ENCODE measurements at places on chromosomes 5 and 9. TPM values are rescaled to one million over a fixed set of nuclear protein-coding genes. Genes with fewer than 3 reads are reported as not detected.

Gene PLAC8L1
- 0.36 TPM for total RNA-seq

Gene WDR38
- total RNA-seq = not detected

Gene PCDHGA9
- total RNA-seq = 0.07 TPM

Gene GDF9
- 0.64 TPM for total RNA-seq

Gene TAF11L10
- total RNA-seq = not detected

Gene SLC25A2
- not detected for total RNA-seq

Gene PCDHB8
- total RNA-seq = not detected

Gene NCS1
- total RNA-seq = 22.4 TPM

Gene NUDT12
- 4.0 TPM for total RNA-seq

Gene PCDHB9
- total RNA-seq = not detected

Gene TMED9
- 110 TPM for total RNA-seq

Gene TMOD1
- 1.4 TPM for total RNA-seq

Gene NIM1K
- 0.54 TPM for total RNA-seq

Gene SLC1A1
- not detected for total RNA-seq

Gene SMIM33
- total RNA-seq = 0.37 TPM

Gene NR2F1
- not detected for total RNA-seq

Gene GGTA1
- not detected for total RNA-seq

Gene HMCN2
- not detected for total RNA-seq

Gene PCDHB11
- not detected for total RNA-seq

Gene LCN10
- 1.0 TPM for total RNA-seq

Gene NR5A1
- total RNA-seq = not detected

Measured in activated naive CD4-positive, alpha-beta T cell treated with anti-CD3 and anti-CD28 coated beads for 36 hours (primary cell).